ENCODE measurements at places on chromosomes 11 and 22. TPM values are rescaled to one million over a fixed set of nuclear protein-coding genes. Genes with fewer than 3 reads are reported as not detected.

- no peak overlapping the region for H3K4me3 ChIP-seq
- H3K36me3 ChIP-seq: no peaks in the 10 kb centered on the region
- no peaks in the 10 kb centered on the region for H3K4me1 ChIP-seq
Observed at GRCh38 chr22:38415561-38416321, 39.3 kb downstream of the KCNJ4 start.

The SCN2B gene
- not detected for total RNA-seq

The BIK gene
- 1.7 TPM for total RNA-seq

GRCh38 chr11:4094348-4095291, at the start of gene RRM1:
Gene RRM1, plus strand, starts transcription at chr11:4094799. Its CDS starts 214 bp downstream, at chr11:4095013.
- no peaks in the 10 kb centered on the region for H3K27me3 ChIP-seq
- peak within 1 kb of the TSS; percentile 95 for H3K27ac ChIP-seq
- no peaks in the 10 kb centered on the region for H3K36me3 ChIP-seq

DNA sequence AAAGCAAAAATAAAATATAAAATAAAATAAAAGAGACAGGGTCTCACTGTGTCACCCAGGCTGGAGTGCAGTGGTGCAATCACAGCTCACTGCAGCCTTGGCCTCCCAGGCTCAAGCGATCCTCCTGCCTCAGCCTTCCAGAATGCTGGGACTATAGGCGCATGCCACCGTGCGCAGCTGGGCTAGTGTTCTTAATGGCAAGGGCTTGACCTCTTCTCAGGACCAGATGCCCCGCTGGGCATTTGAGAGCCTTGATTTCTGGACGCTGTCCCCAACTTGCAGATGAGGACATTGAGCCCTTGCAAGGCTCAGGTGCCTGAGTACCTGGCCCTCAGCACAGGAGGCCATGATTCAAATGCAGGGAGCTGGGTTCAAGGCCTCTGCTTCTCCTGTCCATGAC, 82.6 kb downstream of the DHCR7 start:
- no peak overlapping the region for H3K27ac ChIP-seq
- no peak for DNase-seq
- H3K4me3 ChIP-seq: no peak overlapping the region
- no peaks in the 10 kb centered on the region for H3K4me1 ChIP-seq

- H3K27me3 ChIP-seq: no peaks in the 10 kb centered on the region
- H3K4me1 ChIP-seq: no peaks in the 10 kb centered on the region
- H3K27ac ChIP-seq: no peak overlapping the region
- DNase-seq: no peak
- H3K4me3 ChIP-seq: no peak overlapping the region
- no peaks in the 10 kb centered on the region for H3K36me3 ChIP-seq
Observed at GRCh38 chr11:83976086-83976485, 689.9 kb upstream of the CCDC90B start.

All from CD4-positive, CD25-positive, alpha-beta regulatory T cell (primary cell).